K562 (cell line): ENCODE measurements at places on chromosomes 7 and 10. TPM values are rescaled to one million over a fixed set of nuclear protein-coding genes. Genes with fewer than 3 reads are reported as not detected.

GRCh38 chr7:129163875-129164544 is 19.5 kb downstream of the TSPAN33 start:
- DNase-seq, result peak; percentile 69

DNA sequence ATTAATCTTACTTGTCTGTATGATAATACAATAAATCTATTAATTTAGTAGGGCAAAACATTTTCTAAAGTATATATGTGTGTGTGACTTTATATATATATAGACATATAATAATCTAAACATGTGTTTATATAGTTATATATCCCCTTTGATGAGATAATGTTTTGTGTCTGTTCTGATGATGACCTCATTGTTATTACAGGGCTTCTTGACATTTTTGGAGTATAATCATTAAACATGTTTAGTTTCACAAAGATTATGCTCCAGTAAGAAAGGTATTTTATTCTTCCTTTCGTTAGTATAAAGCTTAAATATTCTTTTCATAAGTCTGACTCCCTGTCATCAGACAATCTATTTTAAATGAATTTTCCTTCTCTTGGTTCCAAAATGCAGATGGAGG is 62.3 kb upstream of the CABCOCO1 start:
- DNase-seq, result no peak

DNA sequence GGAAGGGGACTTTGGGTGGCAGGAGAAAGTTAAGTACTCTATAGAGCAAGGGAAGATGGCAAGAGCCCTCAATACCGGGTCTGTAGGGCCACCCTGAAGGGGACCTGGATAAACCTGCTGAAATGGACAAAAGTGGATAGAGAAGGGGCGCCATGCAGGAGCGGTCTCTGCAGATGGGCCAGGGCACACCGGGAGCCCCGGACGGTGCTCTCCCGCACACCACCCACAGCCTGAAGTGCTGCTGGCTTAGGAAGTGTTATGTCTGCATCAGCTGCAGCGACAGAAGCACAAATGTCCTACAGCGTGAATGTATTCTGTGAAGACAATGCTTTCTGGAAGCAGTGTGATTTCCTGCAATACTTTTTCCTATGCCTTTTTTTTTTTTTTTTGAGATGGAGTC is 37.7 kb downstream of the BRI3 start:
- no peak for DNase-seq

BICC1 gene
- total RNA-seq, result not detected in 2 replicates

GRCh38 chr7:123944395-123944794 is 19.4 kb downstream of the SPAM1 start:
- DNase-seq, result no peak

GRCh38 chr7:4058158-4058557 is 623.9 kb upstream of the FOXK1 start:
- DNase-seq, result no peak

DNA sequence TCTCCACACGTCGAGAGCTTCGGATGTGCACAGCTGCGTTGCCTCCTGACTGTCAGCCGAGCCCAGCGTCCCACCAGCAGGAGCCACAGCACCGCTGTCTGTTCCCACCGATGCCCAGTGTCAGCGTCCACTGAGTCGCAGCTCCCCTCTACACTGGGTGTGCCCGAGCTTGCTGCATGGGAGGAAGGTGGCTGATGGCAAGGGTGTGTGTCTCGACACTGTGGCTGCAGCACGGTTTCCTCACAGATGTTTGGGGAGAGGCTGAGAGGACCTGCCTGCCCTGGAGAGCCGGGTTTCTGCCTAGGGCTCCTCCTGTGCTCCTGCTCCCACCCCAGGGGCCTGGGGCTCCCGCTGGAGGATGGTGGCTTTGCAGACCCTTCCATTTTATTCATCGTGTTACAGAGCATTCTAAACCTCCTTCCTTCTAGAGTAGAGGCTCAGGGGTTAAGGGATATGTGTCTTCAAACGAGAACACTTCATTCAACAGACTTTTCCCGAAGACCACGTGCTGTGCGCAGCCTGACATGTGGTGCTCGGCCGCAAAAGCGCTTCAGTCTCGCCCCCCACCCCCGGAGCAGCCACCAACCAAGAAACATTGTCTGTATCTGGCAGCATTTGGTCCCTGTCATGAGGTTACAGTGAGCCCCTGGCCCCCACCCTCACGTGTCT is 384.8 kb downstream of the DNAJB6 start:
- DNase-seq, result no peak

- DNase-seq, result no peak
Measured at GRCh38 chr7:154720016-154720415, 282.9 kb downstream of the PAXIP1 start.

CLEC2L gene
- 5.4 and 5.5 TPM in 2 replicates for total RNA-seq

SUV39H2 gene
- total RNA-seq, result 32.6 and 36.6 TPM in 2 replicates

- no peak for DNase-seq
Measured at GRCh38 chr7:31648288-31648687, 38.7 kb upstream of the PPP1R17 start.
